ENCODE measurements at places on chromosomes 6 and 20.

GRCh38 chr6:147467428-147467827 lies 41.1 kb upstream of the SAMD5 start:
- no peak for DNase-seq

GRCh38 chr6:111124406-111124805 lies 37.1 kb downstream of the SLC16A10 start:
- DNase-seq = no peak

DNA sequence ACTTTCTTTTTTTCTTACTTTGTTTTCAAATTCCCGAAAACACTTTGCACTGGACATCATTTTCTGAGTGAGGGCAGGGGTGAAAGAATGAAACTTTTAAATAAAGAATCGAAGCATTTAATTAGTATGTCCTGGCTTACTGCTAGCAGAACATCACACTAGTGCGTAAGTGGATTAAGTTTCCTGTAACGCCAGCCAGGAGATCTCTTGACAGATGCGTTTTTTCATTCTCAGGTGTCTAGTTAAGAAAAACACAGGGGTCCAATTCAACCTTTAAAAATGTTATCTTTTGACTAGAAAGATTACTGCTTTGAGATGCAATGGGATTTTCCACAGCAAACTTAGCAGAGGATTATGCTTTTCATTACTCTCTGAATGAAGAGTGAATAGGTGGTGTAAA lies 858.8 kb upstream of the EPHA7 start:
- no peak for DNase-seq

- DNase-seq = peak; percentile 89
These were observed 36.2 kb upstream of the SCUBE3 start for GRCh38 chr6:35177596-35177995.

GRCh38 chr6:113147544-113147943 lies 709.6 kb upstream of the MARCKS start:
- peak; percentile 96 for DNase-seq

- peak; percentile 55 for DNase-seq
These were observed 5.1 kb downstream of the DIDO1 start for GRCh38 chr20:62921119-62921687.

- DNase-seq = no peak
These were observed 32.9 kb upstream of the FAM50B start for GRCh38 chr6:3816251-3816650.

GRCh38 chr6:108751282-108751681 lies 96.9 kb upstream of the ARMC2 start:
- DNase-seq = no peak

GRCh38 chr6:48068278-48069251 lies 42.4 kb downstream of the PTCHD4 start:
- no peak for DNase-seq

- DNase-seq = peak; percentile 2
These were observed 159.9 kb upstream of the PCSK2 start for GRCh38 chr20:17066902-17067301.

- DNase-seq = peak; percentile 82
These were observed 414.4 kb upstream of the MMS22L start for GRCh38 chr6:97697456-97697855.

DNA sequence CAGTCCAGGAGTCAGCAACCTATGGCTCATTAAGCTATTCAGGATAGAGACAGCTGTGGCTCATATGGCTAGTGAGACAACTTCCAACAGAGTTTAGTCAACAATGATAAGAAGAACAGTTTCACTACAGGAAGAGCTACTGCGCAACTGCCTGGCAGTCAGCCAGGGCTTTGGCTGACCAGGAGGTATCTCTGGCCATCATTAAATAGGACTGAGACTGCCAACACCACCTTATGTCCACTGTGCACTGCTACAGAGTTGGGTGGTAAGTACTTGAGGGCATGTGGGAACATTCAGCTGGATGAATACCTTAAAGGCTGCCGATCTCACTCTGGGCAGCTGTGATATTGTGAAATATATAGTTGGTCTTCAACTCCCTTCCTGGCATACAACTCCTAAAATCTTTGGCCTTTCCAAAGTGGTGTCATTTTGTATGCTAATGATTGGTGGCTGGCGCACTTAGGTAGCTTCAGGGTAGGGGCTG lies 52.2 kb upstream of the FAM83C start:
- DNase-seq = peak; percentile 65

- peak; percentile 94 for DNase-seq
These were observed 233.6 kb upstream of the BMP2 start for GRCh38 chr20:6533761-6534479.

- DNase-seq = peak; percentile 4
These were observed 93.9 kb downstream of the RNASET2 start for GRCh38 chr6:166862287-166862977.

DNA sequence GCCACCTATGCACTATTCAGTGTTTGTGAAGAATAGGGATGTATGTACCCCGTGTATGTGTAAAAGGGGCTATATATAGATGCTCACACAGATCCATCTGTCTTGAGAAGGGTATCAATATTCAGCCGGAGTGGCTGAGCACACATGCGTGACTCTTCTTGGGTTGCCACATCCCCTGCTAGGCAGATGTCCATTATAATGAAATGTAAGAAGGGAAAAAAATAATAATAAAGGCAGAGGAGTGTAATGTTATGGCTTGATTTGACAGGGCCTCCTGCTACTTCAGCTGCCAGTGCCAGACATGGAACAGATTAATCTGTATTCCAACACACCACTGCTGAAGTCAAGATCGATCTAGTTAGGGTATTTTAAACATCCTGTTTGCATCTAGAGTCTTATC lies 74.2 kb upstream of the VSTM2L start:
- no peak for DNase-seq

DNA sequence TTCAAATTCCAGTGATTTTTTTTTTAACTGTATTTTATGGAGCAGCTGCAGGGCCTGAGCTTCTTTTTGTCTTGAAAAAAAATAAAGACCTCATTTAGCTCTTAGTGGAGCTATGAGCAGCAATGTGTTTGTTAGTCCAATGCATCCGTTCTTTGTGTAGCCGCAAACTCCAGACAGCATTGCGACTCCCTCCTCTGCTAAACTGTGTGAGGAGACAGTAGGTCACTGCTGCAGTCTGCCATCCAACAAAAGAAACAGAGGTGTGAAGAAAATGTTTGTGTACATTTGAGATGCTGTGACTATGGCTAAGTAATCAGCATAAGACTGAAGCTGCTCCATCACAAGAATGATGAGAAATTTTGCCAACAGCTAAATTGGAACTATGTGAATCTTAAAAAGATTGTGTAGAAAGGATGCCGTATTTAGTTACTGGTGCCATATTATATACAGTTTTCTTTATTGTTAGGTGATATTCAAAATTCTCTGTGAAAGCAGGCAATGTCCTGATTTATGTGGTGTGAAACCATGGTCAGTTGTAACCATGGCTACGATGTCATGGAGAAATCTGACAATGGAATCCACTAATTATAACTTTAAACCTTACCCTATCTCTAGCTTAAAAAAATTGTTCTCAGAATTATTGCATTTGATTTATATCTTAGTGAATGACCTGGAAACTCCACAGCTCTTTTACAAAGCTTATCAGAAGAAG lies 428.8 kb upstream of the EPHA7 start:
- no peak for DNase-seq

DNA sequence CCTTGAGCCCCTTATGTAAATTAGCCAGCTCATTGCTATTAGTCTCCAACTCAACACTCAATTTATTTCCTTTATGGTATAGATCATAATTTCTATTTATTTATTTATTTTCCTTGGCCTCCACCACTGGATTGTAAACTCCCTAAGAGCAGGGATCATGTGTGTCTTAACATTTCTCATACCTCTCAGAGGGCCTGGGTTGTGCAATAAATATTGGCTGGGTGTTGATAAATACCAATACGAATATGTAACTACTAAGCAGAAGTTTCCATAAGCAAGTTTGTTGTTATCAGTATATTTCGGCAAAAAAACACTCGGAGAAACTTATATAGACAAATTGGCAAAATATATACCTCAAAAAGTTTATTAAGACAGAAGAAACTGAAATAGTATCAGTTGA lies 257.4 kb downstream of the ADGRB3 start:
- DNase-seq = no peak

DNA sequence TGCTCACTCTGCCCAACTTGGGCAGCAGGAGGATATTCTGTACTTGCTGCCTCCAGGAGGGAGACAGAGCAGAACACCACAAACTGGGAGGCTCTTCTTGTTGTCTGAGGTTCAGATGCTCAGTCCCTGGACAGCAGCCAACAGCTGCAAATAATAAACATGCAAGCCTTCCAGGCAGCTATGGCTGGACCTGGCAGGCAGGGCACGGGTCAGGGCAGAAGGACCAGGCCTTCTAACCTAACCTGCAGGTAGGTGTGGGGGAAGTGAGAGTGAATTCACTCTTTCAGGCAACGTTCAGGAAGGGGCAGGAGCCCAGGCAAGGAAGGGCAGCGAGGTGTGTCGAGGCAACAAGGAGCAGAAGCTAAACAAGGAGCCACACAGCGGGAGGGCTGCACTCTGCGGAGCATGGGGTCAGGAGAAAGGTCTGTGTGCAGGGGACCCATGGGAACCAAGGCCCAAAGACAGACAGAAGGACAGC lies 31.5 kb downstream of the NINL start:
- DNase-seq = peak; percentile 61

- DNase-seq = no peak
These were observed 206.8 kb upstream of the ARG1 start for GRCh38 chr6:131366223-131366622.

- no peak for DNase-seq
These were observed 18.9 kb upstream of the RPL7L1 start for GRCh38 chr6:42860481-42860880.

DNA sequence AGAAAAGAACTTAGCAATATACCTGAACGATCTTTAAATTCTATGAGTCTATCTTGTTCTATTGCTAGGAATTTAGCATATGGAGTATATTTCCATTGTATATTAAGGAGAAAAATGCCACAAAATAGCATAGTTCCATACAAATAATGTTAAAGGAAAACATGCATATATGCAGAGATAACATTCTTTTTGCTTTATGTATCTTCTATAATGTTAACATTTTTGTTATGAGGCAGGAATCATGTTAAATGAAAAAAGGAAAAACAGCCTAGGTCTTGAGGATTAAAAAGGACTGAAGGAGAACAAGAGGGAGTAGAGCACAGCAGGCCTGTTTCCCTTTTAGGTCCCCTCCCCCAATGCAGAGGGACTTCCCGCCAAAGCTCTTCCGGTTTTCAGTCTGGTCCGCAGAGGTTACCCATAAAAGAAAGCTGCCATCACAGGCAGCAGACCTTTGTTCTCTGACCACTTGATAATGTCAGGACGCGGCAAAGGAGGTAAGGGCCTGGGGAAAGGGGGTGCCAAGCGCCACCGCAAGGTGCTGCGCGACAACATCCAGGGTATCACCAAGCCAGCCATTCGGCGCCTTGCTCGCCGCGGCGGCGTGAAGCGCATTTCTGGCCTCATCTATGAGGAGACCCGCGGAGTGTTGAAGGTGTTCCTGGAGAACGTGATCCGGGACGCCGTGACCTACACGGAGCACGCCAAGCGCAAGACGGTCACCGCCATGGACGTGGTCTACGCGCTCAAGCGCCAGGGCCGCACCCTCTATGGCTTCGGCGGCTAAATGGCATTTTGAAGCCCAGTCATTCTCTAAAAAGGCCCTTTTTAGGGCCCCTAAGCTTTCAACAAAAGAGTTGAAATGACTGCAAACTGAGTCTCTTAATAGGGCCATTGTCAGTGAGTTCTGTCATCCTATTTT lies 108.4 kb upstream of the PRSS16 start:
- DNase-seq = peak; percentile 89

DNA sequence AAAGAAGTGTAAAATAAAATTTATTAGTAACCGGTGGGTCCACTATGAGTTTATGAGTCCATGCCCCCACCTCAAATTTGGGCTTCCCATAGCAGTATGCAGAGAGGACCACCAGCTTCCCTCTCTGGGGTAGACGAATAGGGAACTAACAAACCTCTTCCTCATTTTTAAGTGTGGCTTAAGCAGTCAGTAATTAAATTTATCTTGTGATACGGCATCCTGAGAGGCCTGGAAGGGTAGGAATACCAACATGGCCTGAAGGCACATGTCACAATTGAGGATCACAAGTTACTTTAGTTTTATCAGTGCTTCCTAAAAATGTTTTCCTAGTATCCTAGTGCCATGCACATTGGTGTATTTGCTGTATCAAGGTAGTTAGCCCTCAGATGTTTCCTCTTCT lies 239.9 kb downstream of the HIVEP2 start:
- no peak for DNase-seq

DNA sequence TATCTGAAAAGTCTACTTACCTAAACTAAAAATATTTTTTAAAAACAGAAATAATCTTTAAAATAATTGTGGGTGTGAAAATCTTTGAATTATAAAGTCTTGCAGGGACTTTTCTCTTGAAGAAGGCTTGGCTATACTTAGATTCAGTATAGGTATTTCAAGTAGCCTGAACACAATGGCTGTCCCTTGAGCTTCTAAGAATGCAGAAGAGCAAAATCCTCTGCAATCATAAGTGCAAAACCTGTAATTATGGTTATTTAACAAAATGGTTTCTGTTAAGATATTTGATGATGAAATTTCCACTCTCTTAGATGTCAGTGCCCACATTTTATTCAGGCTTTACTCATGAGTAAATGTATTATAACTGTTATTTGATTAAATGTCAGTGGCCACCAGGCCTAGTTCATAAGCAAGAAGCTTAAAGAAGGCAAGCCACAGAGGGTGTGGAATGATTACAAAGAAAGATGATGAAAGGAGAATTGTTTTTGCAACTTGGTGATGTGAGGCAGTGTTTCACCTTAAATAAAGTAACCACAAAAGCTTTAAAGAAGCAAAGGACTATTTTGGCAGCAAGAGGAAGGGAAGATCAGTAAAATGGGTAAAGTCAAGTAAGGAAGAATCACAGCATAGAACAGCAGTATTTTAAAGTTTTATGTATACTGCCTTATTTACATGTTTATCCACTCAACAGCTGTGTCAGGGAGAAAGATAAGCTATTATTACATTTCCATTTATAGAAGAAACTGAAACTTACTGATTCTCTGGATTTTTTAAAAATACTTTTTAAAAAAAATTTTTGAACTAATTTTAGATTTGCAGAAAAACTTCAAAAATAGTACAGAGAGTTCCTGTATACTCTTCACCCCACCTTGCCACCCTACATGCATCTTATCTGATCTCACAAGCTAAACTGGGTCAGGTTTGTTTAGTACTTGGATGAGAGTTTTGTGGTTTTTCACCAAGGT lies 351.2 kb upstream of the RUNX2 start:
- DNase-seq = peak; percentile 21

DNA sequence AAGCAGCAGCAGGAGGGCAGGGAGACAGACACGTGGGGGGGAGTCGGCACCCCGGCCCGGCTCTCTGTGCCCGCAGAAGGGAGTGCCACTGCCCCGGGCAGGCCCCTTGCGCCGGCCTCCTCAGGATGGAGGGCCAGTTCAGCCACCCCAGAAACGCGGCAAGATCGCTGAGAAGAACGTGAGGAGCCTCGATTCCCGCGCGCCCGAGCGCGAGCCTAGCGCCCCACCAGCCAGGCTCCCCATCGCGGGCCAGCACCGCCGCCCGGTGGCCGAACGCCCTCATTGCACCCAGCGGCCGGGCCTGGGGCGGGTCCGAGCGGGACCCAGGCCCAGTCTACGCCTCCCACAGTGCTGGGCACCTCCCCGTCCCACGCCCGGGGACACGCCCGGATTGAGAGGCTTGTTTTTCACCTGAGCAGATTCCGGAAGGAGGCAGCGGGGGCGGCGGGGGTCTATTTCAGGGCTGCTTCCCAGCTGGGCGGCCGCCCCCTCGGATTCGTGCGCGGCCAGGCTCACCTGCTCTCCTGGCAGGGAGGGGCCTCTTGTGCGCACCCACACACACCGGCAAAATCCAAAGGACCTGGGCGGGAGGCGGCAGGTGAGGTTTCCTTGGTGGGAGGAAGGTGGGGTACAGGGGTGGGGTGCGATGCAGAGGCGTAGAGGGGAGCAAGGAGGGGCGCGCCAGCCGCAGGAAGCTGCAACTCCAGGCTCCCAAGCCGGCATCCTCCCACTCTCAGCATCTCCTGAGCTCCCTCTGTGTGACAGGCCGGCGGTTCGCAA lies 9.0 kb upstream of the GRM4 start:
- DNase-seq = peak; percentile 38
